Substantia nigra (tissue), 51 donors: ENCODE measurements at places on chromosomes 3 and 15.
A peak's percentile ranks its signal among the peaks of the same experiment; 100 is the strongest.

DNA sequence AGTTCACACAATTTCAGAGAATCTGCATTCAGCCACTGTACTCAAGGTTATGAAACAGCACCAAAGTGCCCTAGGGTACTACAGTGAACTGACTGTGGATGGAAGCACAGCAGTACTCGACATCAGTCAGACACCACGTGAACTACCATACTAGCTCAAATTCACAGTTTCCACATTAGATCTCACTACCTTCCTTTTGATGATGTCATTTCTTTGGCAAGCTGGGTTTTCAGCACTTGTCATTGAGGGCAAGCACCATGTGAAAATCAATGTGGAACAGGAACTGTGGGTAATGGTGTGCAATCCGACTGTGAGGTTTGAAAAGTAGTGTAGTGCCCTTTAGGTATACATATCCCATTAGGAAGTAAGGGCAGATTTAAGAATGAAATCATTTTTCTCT is 110.5 kb upstream of the BFSP2 start:
- DNase-seq: no peak

DNA sequence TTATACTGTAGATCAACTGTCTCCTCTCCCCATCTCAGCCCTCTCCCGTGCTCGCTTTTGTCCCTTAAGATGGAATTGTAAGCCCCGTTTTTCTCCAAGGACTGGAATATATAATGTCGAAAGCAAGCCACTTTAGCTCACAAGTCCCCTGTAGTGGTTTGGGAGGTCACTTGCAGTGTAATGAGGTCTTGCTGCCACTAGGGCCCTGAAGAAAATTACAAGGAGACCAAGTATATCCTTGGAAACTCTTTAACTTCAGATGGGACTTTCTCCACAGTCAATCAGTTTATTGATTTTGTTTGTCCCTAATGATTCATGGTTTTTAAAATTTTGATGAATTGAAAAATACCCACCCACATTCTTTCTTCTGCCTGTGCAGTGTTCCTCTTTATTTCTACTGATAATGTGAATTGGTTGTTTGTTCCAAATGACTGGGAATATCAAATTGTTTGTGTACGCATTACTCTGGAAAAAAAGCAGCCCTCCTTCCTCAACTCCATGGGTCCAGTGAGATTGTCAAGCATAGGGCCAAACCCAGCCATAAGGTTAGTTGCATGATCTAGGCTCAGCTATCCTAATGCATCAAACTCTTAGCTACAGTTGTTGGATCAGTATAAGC is 294.8 kb downstream of the MCTP2 start:
- no peak for DNase-seq

GRCh38 chr3:11238060-11238459 is 34.1 kb upstream of the ATG7 start:
- DNase-seq: no peak

GRCh38 chr3:157857440-157857839 is 248.8 kb downstream of the SHOX2 start:
- no peak for DNase-seq

DNA sequence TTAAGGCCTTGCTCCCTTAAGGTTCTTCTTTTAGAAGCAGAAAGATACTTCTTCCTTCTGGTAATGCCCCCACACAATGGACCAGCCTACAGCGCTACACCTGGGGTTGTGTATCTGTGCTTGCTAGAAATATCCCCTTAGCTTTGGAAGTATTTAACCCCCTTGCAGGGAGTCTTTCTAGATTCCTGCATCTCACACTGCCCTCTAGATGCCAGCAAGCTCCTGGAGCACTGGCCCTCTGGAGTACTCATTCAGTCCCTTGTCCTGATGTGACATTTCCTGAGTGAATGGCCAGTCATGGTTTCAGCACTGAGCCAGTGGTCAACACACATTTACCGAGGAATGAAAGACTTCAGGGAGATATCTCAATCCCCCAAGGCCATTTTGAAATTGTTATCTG is 30.4 kb upstream of the RBP2 start:
- peak; percentile 14 for DNase-seq

- DNase-seq: no peak
These were observed 116.3 kb downstream of the TMCO5A start for GRCh38 chr15:38050529-38051448.

DNA sequence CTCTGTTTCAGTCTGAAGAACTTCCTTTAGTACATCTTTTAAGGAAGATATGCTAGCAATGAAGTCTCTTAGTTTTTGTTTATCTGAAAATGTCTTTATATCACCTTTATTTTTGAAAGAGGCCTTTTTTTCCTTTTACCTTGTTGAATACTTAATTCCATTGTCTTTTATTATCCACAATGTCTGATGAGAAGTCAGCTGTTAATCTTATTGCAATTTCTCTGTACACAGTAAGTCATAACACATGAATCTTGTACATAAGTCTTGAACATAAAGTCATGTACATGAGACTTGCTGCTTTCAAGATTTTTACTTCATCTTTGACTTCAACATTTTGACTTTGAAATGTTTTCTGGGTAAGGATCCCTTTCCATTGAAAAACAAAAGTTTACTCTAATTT is 424.3 kb upstream of the ATP10A start:
- no peak for DNase-seq

GRCh38 chr3:160885791-160886286 is 129.8 kb downstream of the PPM1L start:
- DNase-seq: peak; percentile 70

DNA sequence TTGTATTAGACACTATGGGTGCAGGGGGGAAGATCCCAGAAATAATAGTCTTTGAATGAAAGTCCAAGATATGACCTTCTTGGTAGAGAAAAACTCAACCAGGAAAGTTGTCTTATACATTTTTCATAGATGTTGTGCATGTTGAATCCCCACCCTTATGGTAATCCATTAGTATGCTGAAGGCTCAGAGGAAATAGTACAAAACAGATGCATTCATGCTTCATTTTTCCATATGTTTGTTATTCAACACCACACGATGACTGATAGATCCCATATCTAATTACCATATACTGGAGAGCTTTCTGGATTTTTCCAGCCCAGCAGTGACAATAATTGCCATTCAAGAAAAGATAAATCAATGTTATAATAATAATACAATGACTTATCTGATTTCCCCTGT is 487.4 kb downstream of the FGF12 start:
- no peak for DNase-seq

DNA sequence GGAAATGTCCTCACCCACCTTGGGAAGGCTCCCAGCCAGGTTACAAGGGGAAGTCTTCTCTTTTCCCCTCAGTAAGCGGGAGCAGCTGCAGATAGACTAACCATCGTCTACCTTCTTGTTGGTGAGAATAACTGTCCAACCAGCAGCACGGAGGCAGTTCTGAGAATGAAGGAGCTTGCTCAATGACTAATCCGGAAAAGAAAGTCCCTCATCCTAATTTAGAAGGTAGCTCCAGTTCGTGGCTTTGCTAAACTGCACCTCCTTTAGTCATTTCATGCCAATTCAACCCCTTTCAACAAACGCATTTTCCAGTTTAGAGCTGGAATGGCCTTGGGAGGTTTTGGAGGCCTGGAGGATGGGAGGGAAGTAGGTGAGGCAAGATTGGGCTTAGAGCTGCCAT is 527.4 kb upstream of the PROK2 start:
- no peak for DNase-seq

DNA sequence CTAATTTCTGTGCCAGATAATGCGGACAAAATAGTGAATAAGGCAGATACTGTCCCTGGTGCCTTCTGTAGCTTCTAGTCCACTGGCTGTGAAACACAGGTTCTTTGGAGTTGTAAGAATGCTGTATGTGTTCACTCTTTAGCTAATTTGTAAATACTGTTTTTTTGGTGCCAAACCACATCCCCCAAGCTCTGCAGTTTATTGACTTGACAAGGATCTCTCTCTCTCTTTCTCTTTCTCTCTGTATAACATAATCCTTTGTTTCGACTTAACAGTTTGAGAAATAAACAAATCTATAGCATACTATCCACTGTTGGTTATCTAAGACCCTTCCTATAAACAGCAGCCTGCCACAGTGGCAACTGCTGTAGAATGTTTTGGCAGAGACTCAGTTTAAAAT is 7.6 kb downstream of the SMAD3 start:
- DNase-seq: no peak

DNA sequence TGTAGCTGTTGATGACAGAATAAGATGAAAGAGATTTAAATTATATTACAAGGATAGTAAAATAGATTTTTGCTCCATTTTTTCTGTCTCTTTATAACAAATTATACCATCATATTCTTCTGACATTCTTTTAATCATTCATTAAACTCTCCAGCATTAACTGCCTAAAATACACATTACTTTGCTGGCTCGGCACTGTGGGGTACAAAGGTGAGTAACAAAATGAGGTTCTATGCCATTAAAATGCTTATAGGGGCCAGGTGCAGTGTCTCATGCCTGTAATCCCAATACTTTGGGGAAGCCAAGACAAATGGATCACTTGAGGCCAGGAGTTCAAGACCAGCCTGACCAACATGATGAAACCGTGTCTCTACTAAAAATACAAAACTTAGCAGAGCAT is 81.5 kb downstream of the ULK4 start:
- DNase-seq: no peak

GRCh38 chr15:66251065-66251789 is 2.3 kb downstream of the MEGF11 start:
- DNase-seq: no peak

DNA sequence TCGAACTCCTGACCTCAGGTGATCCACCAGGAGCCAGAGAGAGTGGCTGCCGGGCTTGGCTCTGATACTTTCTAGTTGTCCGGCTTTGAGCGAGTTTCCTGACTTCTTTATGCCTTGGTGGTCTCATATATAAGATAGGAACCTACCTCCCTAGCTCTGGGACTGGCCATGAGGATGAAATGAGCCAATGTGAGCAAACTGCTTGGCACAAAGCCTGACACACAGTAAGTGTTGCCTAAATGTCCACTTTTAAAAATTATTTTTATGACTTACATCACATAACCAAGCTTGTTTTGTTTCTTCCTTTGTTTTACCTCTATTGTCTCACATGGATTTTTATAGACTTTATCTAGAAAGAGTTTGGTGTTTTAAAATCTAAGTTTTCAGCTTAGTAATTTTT is 42.1 kb upstream of the CCDC174 start:
- no peak for DNase-seq

DNA sequence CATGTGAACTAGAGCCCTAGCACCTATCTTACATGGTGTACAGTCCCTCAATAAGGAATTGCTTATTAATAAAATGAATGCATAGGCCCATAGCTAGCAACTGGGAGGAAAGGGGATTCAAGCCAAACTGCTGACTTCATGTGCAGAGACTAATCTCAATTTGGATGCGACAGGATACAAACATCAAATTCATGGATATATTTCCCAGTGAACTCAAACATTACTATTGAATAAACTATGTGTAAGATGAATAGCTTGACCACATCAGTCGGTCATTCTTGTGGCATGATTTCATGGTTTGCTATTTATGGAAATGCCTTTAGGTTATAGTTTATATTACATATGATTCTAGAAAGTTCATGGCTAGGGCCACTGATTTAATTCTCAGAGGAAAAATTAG is 268.6 kb upstream of the SLITRK3 start:
- no peak for DNase-seq

DNA sequence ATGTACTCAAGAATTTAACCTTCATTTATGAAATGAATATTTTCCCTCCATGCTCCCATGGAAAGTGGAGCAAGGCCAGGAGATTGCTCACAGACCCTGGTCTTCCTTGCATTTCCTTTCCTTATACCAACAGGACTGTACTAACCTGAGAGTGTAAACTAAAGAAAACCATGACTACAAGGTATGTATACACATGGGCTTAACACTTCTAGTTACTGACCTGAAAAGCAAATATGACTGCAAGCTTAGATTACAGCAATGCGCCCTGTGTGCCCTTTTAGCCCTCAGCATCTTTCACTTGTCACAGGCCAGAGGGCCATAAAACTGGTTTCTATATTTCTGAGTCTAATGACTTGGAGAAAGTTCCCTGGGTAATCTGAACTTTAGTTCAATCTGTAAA is 52.1 kb downstream of the NEK10 start:
- DNase-seq: no peak

- peak; percentile 67 for DNase-seq
These were observed at the start of gene ISL2 for GRCh38 chr15:76336254-76337058. Gene ISL2 (plus strand): TSS chr15:76336773. CDS start chr15:76336884, 111 bp downstream.

GRCh38 chr3:20974396-20974795 is 776.6 kb downstream of the ZNF385D start:
- DNase-seq: no peak

DNA sequence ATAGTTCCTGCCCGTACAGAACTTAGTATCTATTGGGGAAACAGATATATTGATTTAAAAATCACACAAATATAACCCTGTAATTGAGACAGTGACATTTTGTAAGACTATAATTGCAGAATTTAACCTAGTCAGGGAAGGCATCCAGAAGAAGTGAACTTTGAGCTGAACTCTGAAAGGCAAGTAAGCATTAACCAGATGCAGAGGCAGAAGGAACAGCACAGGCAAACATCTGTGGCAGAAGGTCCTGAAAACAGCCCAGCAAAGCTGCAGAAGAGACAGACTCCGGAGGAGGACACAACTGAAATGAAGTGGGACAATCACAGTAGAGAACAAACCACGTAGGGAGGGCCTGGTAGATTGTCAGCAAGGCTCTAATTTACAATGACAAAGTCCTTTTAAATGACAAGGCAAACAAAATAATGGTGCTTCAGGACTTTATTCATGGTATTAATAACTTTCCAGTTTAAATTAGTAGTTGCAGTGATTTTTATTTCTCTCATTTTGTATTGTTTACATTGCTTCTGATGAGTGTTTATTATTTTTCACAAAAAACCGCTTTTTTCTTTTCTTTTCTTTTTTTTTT is 14.5 kb downstream of the BCL2A1 start:
- DNase-seq: no peak

- DNase-seq: no peak
These were observed 14.4 kb upstream of the MITF start for GRCh38 chr3:69724722-69725435.

DNA sequence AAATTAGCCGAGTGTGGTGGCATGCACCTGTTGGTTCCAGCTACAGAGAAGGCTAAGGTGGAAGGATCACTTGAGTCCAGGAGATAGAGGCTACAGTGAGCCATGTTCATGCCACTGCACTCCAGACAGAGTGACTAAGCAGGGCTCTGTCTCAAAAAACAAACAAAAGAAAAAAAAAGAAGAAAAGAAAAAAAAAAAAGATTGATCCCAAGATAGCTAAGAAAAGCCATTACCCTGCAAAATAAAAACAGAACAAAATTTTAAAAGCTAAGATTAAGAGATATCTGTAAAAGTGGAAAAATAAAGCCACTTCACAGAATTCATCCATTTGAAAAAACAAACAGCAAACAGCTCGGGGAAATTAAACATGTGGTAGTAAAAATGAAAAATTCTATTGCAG is 23.8 kb downstream of the LRRC2 start:
- no peak for DNase-seq

GRCh38 chr15:63065262-63066221 is 23.0 kb downstream of the TPM1 start:
- DNase-seq: no peak

GRCh38 chr15:76321171-76321570 is 9.9 kb upstream of the ETFA start:
- no peak for DNase-seq

- no peak for DNase-seq
These were observed 2.2 kb downstream of the NPTN start for GRCh38 chr15:73630921-73631362.

GRCh38 chr15:85350395-85350794 is 30.0 kb upstream of the AKAP13 start:
- no peak for DNase-seq
